CD8-positive, alpha-beta T cell (primary cell): ENCODE measurements at places on chromosomes 13 and 19. TPM values are rescaled to one million over a fixed set of nuclear protein-coding genes. Genes with fewer than 3 reads are reported as not detected.

Gene CHST8
- total RNA-seq, result not detected

Gene RAX2
- not detected for total RNA-seq

Gene PSG7
- not detected for total RNA-seq

Gene BRME1
- total RNA-seq, result 1.0 TPM

Gene DLL3
- total RNA-seq, result 0.14 TPM

Gene PIBF1
- 13.1 TPM for total RNA-seq

Gene ERCC5
- total RNA-seq, result 109 TPM

Gene HSD11B1L
- total RNA-seq, result 3.1 TPM

Gene CRX
- not detected for total RNA-seq

Gene CYP2F1
- 1.8 TPM for total RNA-seq

Gene CGB2
- not detected for total RNA-seq

Gene SULT2B1
- total RNA-seq, result not detected

Gene CEACAM3
- not detected for total RNA-seq

Gene TMEM145
- not detected for total RNA-seq

Gene FXYD1
- 2.4 TPM for total RNA-seq

Gene MYADM
- 241 TPM for total RNA-seq

Gene CYP2A6
- total RNA-seq, result not detected

Gene WDR87
- total RNA-seq, result not detected

Gene CYP2S1
- total RNA-seq, result 0.41 TPM

Gene NDUFB7
- 27.8 TPM for total RNA-seq

Gene OR7A5
- not detected for total RNA-seq

Gene SBNO2
- 123 TPM for total RNA-seq

Gene CA11
- total RNA-seq, result 10.3 TPM

Gene SIGLEC12
- total RNA-seq, result not detected

Gene PSG2
- total RNA-seq, result not detected

Gene ZNF20
- total RNA-seq, result 0.95 TPM

Gene OR7G3
- not detected for total RNA-seq

Gene CEACAM8
- total RNA-seq, result not detected

Gene NECTIN2
- 2.0 TPM for total RNA-seq

Gene CACNG7
- total RNA-seq, result not detected

Gene GGN
- not detected for total RNA-seq

Gene ZNF471
- 0.67 TPM for total RNA-seq

Gene CCDC194
- total RNA-seq, result 0.89 TPM

Gene MEF2B
- 2.0 TPM for total RNA-seq

Gene CYP4F11
- not detected for total RNA-seq

Gene KLK14
- total RNA-seq, result not detected

Gene YIPF2
- 25.9 TPM for total RNA-seq

Gene CEACAM5
- total RNA-seq, result not detected

Gene DIRAS1
- total RNA-seq, result 0.42 TPM

Gene SERP2
- total RNA-seq, result not detected

Gene PABPC3
- total RNA-seq, result 1.5 TPM

Gene FARP1
- total RNA-seq, result 0.17 TPM

Gene ERICH4
- not detected for total RNA-seq

Gene CCNE1
- 4.9 TPM for total RNA-seq
